Heart left ventricle (tissue), 16 donors: ENCODE measurements at places on chromosomes 4 and X. TPM values are rescaled to one million over a fixed set of nuclear protein-coding genes. Genes with fewer than 3 reads are reported as not detected.
A peak's percentile ranks its signal among the peaks of the same experiment; 100 is the strongest.

DNA sequence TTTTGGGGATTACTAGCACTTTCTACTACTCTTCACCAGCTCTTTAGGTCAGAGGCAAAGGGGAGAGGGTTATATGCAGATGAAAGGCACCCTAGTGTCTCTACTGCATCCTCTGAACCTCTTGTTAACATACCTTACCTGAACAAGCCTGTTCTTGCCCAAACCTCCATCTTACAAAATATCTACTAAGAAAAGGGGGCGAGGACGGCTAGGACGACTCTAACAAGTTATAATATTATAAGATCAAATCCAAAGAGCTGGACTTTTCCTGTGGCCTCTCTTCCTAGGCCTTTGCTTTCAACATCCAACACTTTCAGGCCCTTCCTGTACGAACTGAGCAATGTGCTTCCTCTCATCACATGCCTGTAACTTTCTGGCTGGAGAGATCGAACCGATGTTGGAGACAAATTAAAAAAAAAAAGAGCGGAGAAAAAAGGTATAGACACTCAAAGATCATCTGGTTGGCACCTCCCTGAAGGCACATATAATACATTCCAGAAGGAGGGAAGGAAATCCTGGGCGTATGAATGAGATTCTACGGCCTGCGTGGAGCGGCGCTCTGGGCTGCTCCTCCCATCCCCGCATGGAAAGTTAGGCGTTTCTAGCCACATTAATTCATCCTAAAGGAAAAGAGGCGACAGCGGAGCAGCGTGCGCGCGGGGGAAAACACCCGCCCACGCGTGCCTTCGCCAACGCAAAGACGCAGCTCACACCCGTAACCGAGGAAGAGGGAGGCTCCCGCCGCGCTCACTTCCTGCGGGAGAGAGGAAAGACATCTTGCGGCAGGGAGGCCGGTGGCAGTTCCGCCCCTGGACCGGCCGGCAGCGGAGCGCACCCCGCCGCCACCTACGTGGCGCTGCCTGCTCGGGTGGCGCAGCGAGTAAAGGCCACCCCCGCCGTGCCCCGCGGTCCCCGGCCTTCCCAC is 808 bp downstream of the PRDM5 start:
- peak overlapping the region; percentile 84 for H3K4me3 ChIP-seq
- no peaks in the 10 kb centered on the region for H3K36me3 ChIP-seq
- no peaks in the 10 kb centered on the region for H3K27me3 ChIP-seq
- H3K4me1 ChIP-seq, result peaks cover 41% of the 10 kb centered on the region
- DNase-seq, result peak; percentile 81
- peak overlapping the region; percentile 90 for H3K27ac ChIP-seq

The SYNPO2 gene
- 72.4 TPM for polyA plus RNA-seq

DNA sequence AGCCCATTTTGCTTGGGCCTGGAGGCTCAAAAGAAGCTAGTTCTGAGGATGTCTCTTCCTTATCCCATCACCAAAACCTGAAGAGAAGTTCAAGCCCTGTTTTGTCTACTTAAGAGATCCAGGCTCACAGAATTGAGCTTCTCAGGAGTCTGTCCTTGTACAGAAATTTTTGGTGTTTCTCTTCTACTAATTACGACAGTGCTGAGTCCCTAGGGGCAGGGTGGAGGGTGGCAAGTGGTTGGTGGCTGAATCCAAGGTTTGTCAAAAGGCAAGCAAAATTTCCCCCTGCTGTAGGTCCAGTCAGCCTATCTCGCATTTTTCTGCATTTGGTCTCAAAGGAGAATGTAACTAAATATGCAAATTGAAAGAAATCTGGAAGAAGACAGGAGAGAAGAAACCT is 377.9 kb downstream of the SMARCA1 start:
- no peak for DNase-seq
- no peak overlapping the region for H3K4me3 ChIP-seq
- no peaks in the 10 kb centered on the region for H3K4me1 ChIP-seq
- H3K36me3 ChIP-seq, result no peaks in the 10 kb centered on the region
- H3K27me3 ChIP-seq, result no peaks in the 10 kb centered on the region

GRCh38 chr4:75598390-75598789 is 31.9 kb downstream of the CDKL2 start:
- H3K4me3 ChIP-seq, result no peak overlapping the region
- DNase-seq, result no peak
- no peaks in the 10 kb centered on the region for H3K27me3 ChIP-seq
- no peaks in the 10 kb centered on the region for H3K4me1 ChIP-seq
- no peaks in the 10 kb centered on the region for H3K36me3 ChIP-seq
- no peak overlapping the region for H3K27ac ChIP-seq

GRCh38 chr4:175953960-175954521 is 111.6 kb upstream of the WDR17 start:
- DNase-seq, result no peak
- no peaks in the 10 kb centered on the region for H3K4me1 ChIP-seq
- H3K27ac ChIP-seq, result no peak overlapping the region

DNA sequence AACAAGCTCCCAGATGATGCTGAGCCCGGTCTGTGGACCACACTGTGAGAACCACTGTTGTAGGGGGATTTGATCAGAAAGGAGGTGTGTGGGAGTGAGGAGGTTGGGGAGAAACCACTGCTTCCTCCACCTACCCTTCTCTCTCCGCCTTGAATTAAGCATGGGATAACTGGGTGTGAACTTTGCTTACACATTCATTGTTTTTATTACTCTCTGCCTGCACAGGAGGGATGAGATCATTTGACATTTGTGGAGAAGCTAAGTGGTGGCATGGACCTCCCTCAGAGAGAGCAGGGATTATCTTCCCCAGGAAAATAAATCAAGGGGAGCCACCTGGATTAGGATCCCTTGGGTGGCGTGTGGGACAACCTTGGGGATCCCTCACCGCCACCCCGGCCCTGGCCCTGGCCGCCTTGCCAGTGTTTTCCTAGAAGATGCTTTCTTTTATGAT is 212.1 kb upstream of the ATP6AP2 start:
- DNase-seq, result no peak
- no peaks in the 10 kb centered on the region for H3K36me3 ChIP-seq
- H3K4me3 ChIP-seq, result no peak overlapping the region

DNA sequence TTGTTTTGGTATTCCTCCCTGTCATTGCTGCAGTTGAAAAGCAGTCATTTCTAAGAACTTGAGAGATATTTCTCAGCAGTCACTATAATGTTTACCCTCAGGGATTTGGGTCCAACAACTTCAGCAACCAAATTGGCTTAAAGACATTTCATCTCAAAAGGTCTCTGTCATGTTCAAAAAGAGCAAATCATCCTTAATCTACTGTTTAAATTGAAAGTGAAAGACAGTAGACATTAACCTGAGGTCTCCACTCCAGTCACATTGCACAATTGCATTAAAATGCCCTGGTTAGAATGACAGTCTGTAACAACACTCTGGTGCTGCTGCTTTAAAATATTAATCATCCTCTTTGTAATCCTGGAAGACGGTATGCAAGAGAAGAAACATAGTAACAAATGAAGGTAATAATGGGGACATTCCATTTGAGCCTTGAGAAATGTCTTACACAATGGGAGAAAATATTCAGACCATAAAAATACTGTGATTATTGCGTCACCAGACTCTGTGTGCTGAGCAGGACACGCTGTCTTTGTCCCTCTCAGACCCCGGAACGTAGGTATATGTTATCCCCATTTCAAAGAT is 90.2 kb upstream of the UNC5C start:
- H3K27ac ChIP-seq, result no peak overlapping the region
- H3K4me1 ChIP-seq, result no peaks in the 10 kb centered on the region
- no peak for DNase-seq

DNA sequence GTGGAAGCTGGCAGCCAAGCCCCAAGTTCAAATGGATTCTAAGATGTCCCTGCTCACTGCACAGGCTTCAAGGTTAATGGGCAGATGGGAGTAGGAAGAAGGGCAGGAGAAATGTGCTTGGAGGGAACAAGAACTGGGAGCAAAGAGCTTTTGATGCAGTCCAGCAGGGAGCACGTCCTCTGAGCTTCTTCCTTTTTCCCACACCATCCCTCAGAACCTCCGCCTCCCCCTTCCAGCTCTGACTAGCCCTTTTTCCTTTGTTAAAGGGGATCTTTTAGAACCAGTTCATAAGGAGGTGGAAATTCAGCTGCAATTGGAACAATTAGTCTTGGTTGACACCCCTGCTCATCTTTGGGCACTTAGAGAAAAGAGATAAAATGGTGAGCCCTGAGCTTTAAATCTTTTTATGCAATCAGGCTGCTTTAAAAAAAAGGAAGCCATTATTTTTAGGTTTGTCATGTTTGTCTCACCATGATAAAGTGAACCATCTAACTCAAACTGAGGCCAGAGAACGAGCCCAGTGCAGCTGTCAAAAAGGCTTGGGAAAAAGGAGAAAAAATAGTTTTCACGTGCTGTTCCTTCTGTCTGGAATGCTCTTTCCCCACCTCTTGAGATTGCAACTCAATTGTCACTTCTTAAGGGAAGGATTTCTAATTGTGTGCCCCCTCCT is 135.8 kb upstream of the IL1RAPL2 start:
- H3K4me1 ChIP-seq, result no peaks in the 10 kb centered on the region
- no peak for DNase-seq
- peaks cover 22% of the 10 kb centered on the region for H3K27me3 ChIP-seq
- H3K36me3 ChIP-seq, result no peaks in the 10 kb centered on the region
- no peak overlapping the region for H3K27ac ChIP-seq
- no peak overlapping the region for H3K4me3 ChIP-seq

DNA sequence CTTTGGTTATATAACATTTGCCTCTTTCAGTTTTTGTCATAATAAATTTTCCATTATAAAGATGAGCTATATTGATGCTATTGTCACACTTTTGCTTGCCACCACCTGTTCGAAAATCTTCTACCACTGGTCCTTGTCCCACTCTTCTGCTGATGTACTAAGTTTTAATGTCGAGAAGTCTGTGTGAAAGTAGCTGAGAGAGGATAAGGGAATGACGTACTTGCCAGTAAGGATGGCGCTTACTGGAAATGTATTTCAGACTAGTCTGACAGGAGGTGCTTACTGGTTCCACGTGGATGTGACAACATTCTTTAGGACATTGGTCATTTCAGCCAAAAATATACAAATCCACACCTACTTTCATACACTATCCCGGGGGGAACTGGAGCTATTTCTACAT is 132.7 kb upstream of the NR3C2 start:
- H3K27ac ChIP-seq, result peak overlapping the region; percentile 15
- H3K36me3 ChIP-seq, result no peaks in the 10 kb centered on the region
- no peaks in the 10 kb centered on the region for H3K4me1 ChIP-seq
- H3K4me3 ChIP-seq, result no peak overlapping the region
- DNase-seq, result no peak

GRCh38 chr4:145879598-145879997 is 59.0 kb downstream of the ZNF827 start:
- no peak overlapping the region for H3K4me3 ChIP-seq
- H3K36me3 ChIP-seq, result peaks cover 2% of the 10 kb centered on the region
- DNase-seq, result no peak
- no peaks in the 10 kb centered on the region for H3K27me3 ChIP-seq
- H3K27ac ChIP-seq, result peak overlapping the region; percentile 33

GRCh38 chr4:151888367-151888866 is 127.6 kb upstream of the GATB start:
- H3K27ac ChIP-seq, result no peak overlapping the region
- H3K27me3 ChIP-seq, result no peaks in the 10 kb centered on the region
- no peaks in the 10 kb centered on the region for H3K36me3 ChIP-seq

The GLRA3 gene
- not detected for polyA plus RNA-seq

The DUSP9 gene
- 0.04 TPM for polyA plus RNA-seq

- H3K27me3 ChIP-seq, result no peaks in the 10 kb centered on the region
- DNase-seq, result no peak
- H3K36me3 ChIP-seq, result no peaks in the 10 kb centered on the region
- no peak overlapping the region for H3K4me3 ChIP-seq
- no peaks in the 10 kb centered on the region for H3K4me1 ChIP-seq
Observed at GRCh38 chr4:151434183-151434860, 25.3 kb downstream of the FHIP1A start.

GRCh38 chrX:132741689-132742088 is 216.7 kb downstream of the HS6ST2 start:
- no peaks in the 10 kb centered on the region for H3K36me3 ChIP-seq
- no peak for DNase-seq
- H3K27ac ChIP-seq, result no peak overlapping the region
- no peaks in the 10 kb centered on the region for H3K4me1 ChIP-seq
- H3K4me3 ChIP-seq, result no peak overlapping the region

DNA sequence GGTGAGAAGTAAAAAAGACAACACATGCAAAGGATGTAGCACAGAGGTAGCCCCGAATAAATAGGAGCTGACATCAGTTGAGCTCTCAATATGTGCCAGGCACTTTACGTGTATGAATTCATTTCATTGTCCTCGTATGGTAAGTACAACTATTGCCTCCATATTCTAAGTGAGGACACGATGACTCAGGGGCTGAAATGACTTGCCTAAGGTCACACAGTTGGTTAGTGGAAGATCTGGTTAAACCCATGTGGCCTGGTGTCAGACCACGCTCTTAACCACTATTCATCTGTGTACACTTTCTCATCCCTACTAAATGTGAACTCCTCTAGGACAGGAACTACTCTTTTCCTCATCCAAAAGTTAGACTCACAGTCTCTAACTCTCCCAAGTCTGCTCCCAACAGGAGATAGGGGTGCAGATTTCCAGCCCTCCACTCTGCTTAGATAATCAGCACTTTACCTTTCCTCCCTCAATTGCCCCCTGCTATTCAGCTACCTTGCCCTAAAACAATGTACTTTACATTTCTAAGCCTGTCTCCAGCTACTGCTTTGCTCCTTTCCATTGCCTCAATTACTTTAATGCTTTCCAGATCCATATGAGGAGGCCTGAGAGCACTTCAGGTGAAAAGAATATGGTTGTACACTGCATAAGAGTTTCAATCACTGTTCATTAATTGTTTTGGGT is 58.8 kb upstream of the LHFPL1 start:
- no peak overlapping the region for H3K4me3 ChIP-seq
- H3K27me3 ChIP-seq, result no peaks in the 10 kb centered on the region
- no peaks in the 10 kb centered on the region for H3K36me3 ChIP-seq
- no peaks in the 10 kb centered on the region for H3K4me1 ChIP-seq
- H3K27ac ChIP-seq, result no peak overlapping the region
- DNase-seq, result no peak

The HMX1 gene
- polyA plus RNA-seq, result not detected

- no peaks in the 10 kb centered on the region for H3K4me1 ChIP-seq
- H3K27ac ChIP-seq, result no peak overlapping the region
- H3K27me3 ChIP-seq, result no peaks in the 10 kb centered on the region
- no peaks in the 10 kb centered on the region for H3K36me3 ChIP-seq
Observed at GRCh38 chr4:99848591-99849001, 32.0 kb downstream of the DAPP1 start.

The ZNF711 gene
- 0.65 TPM for polyA plus RNA-seq

DNA sequence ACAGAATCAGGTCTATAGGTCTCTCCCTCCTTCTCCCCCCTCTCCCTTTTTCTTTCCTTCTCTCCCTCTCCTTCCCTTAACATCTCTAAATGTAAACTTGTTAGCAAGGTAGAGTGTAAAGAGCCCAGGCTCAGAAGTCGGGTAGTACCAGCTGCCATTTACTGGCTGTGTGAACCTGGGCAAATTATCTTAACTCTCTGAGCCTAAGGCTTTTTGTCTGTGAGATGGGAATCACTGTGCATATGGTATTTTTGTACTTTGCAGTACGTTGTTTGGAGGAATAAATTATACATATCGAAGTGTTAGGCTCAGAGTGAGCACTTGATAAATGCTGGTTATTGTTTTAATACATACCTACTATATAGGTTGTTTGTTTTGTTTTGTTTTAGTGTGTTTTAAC is 154.0 kb downstream of the RBMX2 start:
- no peak overlapping the region for H3K4me3 ChIP-seq
- no peak for DNase-seq
- no peaks in the 10 kb centered on the region for H3K36me3 ChIP-seq
- H3K27ac ChIP-seq, result no peak overlapping the region

The KLKB1 gene
- 0.33 TPM for polyA plus RNA-seq
